ENCODE measurements at places on chromosomes 11 and 22.
A peak's percentile ranks its signal among the peaks of the same experiment; 100 is the strongest.

DNA sequence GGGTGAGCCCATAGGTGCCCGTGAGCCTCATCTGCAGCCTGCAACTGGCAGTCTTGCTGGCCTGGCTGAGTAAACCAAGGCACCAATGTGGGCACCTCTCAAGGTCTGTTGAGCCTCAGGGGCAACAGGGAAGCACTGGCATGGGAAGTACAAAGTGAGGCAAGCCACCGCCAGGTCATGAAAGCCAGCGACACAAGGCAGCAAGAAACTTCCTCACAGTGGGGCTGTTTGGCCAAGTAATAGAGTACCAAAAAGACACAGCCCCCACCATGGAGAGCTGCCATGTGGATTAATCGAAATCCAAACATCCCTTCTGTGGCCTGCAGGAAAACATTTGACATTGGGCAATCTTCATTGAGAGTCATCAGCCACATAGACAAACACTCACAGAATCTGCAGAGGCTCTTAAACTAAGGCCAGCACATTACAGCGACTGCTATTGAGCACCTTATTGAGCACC, 43.6 kb upstream of the FIBIN start:
- DNase-seq: no peak

GRCh38 chr11:121515335-121515671, 62.5 kb upstream of the SORL1-AS1 start:
- DNase-seq: no peak

- no peak for DNase-seq
Observed at GRCh38 chr11:71265559-71266092, 13.2 kb upstream of the SHANK2 start.

- no peak for DNase-seq
Observed at GRCh38 chr11:69430566-69430965, 50.9 kb upstream of the LINC01488 start.

DNA sequence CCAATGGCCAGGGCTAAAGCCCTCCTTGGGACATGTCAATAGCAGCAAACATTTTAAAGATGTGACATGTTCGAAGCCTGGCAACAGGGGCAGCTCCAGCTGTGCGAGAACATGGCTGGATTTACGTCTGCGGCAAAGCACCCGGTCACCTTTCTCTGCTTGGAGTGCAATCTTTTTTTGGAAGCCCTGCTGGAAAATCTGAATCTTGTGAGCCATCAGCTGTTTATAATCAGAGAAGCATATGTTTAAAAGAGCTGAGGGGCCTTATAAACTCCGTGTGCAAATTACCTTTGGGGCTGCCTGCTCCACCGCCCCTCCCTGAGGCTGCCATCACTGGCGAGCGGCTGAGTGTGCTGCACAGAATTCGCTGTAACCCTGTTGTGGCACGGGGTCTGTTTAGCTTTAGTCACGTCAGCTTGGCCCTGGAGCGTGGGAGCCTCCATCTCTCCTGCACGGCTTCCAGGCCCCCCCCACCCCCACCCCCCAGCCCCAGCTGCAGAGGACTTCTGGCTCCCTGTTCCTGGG, 9.0 kb upstream of the KCNQ1OT1 start:
- DNase-seq: no peak

DNA sequence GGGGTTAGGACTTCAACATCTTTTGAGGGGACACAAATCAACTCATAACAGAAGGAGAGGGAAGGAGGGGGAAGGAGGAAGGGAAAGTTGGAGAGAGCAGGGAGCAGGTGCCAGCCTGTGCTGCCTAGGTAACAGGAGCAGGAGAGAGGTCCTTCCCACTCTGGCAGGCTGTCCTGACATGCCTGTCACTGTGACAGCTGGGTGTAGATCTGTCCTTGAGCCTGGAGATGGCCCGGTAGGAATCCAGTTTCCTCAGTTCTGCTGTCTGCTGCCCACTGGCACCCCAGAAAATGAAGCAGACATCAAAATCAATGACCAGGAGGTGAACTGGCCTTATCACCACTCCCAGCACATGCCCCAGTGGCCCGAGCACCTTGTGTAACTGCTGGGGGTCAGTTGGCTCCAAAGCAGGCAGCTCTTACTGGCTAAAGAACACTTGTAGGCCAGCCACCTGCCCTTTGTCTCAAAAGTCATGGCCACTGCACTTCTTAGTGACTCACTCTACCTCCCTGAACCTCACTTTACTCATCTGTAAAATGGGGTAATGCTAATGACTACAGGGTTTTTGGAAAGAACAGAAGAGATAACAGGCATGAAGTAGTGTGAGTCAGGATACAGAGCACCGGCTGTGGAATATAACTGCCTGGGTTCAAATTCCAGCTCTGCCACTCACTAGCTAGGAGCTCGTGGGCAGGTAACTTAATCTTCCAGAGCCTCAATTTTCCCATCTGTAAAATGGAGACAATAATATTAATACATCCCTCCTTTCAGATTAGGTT, 8.0 kb upstream of the TSPAN18 start:
- DNase-seq: no peak

GRCh38 chr22:36236388-36237319, 2.7 kb downstream of the APOL2 start:
- DNase-seq: no peak

DNA sequence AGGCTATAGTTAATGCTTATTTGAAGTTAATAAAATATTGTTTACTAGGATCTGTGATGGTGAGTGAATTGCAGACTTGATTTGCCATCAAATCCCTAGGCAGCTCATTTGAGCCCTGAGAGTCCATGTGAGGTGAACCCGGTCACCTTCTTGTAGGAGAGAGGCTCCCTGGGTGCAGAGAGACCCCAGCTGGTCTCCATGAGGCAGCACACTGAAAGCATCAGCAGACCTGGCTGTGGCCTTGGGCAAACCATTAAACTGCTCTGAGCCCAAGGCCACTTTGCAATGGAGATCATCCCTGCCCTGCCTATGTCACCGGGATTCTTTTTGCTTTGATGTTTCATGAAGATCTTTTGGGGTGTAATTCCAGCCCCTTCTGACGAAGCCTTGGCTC, 125.2 kb downstream of the MICAL2 start:
- DNase-seq: no peak

- DNase-seq: no peak
Observed at GRCh38 chr11:66885469-66885868, 28.6 kb downstream of the LRFN4 start.

- DNase-seq: no peak
Observed at GRCh38 chr11:2217211-2218030, 45.8 kb upstream of the TH start.

DNA sequence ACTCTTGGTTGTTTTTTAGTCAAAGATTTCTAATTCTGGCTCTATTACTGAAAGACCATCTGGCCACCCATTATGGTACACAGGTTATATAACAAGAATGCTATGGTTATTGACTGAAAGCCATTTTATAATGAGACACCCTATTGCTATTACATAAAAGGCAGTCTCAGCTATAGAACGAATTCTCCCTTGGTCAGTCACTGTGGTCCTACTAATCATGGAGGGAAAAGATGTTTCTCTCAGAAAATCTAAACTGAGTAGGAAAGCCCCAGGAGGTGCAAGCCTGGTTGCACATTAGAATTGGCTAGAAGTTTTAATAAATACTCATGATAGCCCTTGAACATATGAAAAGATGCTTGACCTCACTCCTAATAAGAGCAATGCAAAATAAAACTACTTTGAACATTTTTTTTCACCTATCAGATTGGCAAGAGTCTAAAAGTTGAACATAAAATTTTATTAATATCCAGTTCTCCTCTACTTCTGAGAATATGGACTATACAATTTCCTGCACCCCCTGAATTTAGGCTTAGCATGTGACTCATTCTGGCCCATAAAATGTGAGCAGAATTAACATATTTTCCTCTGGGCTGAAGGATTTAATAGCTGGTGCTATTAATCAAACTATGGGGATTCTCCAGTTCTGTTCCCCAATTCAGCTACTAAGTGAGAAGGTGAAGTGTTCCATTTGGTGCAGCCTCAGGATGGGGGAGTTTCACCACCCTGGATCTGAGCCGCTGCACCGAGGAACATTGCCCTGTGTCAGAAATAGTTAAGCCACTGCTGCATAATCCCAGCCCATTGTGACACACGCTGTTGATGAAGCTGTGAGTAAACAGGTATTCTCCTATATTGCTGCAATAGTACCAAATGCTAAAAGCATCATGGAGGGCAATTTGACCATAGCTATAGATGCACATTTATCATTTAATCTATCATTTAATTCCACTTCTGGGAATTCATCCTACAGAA, 11.5 kb upstream of the CRKL start:
- no peak for DNase-seq

- peak; percentile 98 for DNase-seq
Observed at GRCh38 chr22:39519681-39520225, 609 bp upstream of the ATF4 start.

- DNase-seq: no peak
Observed at GRCh38 chr11:92297567-92298553, 73.2 kb downstream of the FAT3 start.

- no peak for DNase-seq
Observed at GRCh38 chr11:83663446-83663845, 377.3 kb upstream of the CCDC90B start.

- no peak for DNase-seq
Observed at GRCh38 chr11:64340671-64341335, 799 bp downstream of the CCDC88B start.

- DNase-seq: no peak
Observed at GRCh38 chr22:45768490-45768889, 96.9 kb downstream of the ATXN10 start.

- DNase-seq: no peak
Observed at GRCh38 chr11:64558065-64558745, 32.8 kb upstream of the SLC22A12 start.

DNA sequence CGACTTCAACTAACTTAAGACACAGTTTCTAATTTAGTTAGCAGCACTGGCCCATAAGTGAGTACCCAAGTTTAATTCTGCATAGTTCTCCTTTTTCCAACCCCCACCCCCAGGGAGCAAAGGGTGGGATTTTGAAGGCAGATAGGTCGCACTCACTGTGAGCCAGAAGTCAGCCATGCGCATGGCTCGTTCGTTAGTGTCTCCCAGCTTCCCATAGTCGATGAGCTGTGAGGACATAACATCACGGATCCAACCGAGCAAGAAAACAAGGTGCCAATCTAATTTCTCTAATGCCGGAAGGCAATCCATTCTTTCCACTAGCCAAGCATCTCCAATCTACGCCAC, 577 bp downstream of the MRPL17 start:
- DNase-seq: no peak

Data from LNCaP clone FGC (cell line).